DND-41 (cell line): ENCODE measurements at places on chromosomes 3 and 15.

DNA sequence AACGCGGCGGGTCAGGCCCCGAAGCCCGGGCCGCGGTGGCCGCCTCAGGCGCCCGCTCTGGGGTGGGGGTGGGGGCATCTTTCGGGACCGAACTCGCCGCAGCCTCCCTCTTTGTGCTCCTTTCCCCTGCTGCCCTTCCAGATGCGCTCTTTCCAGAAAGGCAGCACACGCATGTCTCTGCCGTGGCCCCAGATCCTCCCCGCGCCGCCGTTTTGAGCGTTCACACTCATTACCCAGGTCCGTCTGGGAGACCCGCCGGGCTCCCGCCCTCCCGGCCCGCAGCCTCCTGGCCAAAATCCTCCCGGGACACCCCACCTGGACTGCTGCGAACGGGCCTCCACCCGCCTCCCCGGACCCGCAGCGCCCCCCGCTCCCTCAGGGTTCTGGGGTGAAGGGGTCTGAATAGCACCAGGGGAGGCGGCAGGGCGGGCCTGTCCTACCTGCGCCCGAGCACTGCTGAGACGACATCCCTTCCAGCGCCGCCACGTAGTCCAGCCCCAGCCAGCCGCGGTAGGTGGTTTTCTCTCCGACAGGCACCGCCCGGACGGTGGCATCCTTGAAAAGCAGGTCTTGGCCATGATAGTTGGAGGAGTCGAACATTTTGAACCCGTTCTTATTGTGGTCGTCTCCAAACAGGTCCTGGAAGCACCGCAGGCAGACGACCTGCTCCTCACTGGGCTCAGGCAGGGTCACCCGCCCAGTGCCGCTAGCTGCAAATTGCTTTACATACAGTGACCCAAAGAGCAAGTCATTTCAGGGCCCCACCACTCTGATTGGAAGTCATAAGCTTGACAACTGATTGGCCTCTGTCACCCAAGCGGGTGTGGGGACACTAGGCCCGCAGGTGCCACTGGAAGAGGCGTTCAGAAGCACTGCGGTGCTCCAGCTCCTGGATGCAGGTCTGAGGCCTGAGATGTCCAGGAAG, 25.9 kb downstream of the MELTF start:
- DNase-seq, result peak; percentile 30

DNA sequence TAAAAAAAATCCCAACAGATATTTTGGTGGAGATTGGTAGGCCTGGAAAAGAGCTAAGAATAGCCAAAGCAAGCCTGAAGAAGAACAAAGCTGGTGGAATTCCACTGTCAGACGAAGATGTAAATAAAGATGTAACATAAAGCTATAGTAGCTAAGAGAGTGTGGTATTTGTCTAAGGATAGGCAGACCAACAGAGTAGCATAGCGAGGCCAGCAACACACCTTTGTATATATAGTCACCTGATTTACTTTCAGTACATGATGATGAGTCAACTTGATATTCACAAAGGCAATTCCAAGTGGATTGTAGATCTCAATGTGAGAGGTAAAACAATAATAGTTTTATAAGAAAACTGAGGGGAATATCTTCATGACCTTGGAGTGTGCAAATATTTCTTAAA, 53.6 kb upstream of the SYN2 start:
- no peak for DNase-seq

- DNase-seq, result no peak
Observed at GRCh38 chr3:97917813-97918536, 54.3 kb downstream of the RIOX2 start.

DNA sequence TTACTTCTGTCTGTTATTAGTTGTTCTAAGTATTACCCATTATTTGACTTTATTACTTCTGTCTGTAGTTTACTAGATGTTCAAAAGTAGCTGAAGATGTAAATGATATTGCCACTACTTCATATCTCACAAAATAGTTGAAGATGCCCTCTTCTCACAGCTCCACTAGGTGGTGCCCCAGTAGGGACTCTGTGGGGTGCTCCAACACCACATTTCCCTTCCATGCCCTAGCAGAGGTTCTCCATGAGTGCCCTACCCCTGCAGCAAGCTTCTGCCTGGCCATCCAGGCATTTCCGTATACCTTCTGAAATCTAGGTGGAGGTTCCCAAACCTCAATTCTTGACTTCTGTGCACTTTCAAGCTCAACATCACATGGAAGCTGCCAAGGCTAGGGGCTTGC, 80.8 kb downstream of the KCNH8 start:
- DNase-seq, result no peak

- no peak for DNase-seq
Observed at GRCh38 chr3:183460081-183461055, 31.9 kb upstream of the MCF2L2 start.

DNA sequence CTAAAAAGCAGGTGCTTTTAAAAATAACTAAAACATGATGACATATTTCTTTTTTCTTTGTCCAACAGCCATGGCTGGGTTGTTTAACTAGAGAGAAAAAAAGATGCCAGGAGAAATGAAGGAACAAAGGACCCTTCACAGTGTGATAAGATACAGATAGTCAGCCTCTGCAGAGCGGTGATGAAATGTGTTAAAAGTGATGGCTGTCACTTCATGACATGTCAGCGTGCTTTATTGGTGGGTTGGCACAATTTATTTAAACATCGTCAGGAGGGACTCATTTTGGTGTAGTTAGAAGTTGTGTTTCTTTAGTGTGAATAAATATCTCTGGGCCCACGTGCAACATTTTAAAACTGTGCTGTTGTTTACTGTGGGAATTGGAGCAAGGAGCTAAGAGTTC, 887.4 kb upstream of the CFAP20DC start:
- DNase-seq, result no peak

DNA sequence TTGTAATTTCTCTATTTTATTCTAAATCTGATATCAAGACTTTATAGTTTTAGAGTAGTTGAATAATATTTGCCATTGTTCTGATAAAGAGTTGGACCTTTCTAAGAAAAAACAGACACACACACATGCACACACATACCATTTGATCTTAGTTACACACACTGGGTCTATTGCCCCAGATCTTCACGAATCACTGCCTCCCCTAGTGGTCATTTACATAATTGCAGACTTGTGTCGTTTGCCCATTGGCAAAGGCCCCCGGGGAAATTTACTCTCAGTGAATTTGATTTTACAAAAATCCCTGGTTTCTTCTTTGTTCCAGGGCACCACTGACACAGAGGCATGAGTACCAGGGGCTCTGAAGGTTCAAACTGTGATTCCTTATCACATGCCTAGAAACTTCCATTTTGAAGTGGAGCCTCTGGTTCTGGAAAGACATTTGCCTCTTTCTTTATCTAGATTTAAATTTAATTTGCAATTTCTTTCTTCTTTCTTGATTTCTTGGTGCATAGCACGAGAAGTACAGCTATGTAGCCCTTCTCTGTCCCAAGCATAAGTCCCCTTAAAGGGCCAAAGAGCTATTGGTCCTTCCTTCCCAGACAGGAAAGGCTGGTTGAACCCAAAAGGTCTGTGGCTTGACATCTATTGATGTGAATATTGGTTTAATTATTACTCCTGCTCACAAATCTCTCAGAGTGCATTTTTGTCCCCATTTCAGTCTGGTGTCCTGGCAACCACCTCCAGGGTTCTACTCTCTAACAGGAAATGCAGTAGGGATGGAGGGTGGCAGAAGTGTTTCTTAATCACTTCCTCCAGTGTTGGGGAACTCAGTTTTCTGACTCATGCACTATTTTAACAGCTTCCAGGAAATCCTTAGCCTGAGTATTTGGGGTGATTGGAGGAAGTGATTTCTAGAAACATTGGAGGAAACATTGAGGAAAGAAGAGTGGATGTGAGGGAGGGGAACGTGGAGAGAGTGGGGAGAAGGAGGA, 32.4 kb upstream of the SLC6A11 start:
- peak; percentile 32 for DNase-seq

DNA sequence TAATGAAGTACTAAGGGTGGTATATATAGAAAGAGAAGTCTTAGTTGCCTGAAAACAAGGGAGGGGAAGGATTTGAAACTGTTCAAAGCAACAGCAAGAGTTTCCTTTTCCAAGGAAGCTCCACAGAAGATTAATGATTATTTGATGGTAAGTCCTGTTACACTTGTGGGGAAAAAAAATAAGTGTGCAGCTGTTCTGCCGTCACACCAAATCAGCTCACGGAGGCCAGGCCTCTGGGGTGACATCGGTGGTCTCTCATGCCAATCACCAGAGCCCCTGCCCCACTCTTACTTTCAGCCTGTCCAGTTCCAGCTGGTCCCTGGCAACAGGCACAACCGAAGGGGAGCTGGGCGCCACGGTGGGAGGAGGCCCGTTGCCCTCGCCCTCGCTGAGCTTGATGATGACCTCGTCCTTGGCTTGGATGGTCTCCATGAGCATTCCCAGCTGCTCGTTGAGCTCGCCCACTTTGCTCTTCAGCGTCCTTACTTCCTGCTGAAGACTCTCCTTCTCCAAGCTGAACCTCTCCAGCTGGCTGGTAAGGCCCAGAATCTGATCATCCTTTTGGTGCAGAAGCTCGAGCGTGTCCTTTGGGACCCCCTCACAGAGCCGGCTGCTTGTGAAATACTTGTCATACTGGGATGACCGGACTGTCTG, 53.5 kb downstream of the TBC1D2B start:
- no peak for DNase-seq

DNA sequence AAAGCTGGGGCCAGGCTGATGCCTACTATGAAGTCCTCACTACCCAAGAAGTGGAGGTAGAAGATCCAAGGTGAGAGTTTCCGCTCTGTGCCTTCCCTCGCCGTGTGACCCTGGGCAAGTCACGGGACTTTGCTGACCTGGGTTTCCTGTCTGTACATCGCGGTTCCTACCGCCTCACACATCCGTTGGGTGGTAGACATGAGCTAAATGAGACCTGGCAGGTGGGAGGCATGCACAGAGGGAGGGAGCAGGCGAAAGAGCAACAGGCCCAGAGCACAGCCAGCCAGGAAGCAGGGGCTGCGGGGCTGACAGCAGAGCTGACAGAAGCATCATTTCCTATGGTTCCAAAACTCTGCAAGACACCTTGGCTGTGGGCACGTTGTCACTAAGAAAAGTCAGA, 157.3 kb upstream of the BHLHE40 start:
- peak; percentile 90 for DNase-seq

- DNase-seq, result no peak
Observed at GRCh38 chr3:192169332-192169915, 557.9 kb downstream of the FGF12 start.

DNA sequence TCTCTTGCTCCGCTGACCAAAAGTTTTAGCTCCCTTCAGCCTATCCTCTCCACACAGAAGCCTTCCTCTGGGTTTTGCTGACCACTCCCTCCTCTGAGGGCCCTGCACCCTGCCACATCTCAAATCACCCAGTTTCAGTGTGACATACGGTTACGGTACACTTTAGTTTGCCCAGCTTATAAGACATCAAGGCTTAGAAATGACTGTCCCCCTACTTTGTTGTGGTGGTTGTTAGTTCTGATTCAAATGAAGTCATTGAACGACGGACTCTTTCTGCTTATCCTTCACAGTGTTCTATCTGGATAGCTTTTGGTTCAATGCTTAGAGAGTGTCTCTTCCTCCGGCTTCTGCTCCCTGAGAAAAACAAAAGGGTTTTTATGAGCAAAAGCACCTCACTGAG, 68.0 kb upstream of the NDUFB4 start:
- no peak for DNase-seq

- no peak for DNase-seq
Observed at GRCh38 chr15:93477721-93478120, 388.7 kb upstream of the RGMA start.

DNA sequence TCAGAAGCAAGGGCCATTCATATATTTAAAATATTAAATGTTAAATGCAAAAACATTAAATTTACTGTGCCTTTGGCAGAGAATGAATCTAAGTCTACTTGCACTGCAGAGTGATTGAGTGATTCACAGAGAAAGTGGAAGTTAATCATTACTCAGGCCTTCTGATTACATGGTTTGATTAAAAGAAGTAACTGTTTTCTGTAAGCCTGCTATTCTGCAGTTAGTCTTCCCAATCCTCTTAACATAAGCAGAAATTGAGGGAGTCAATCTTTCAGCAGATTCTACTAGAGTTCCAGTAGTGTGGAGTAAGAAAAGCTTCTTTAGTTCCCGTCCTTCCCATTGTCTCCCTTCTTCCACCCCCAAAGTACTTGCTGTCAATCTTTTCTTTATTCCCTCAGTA, 1.5 kb downstream of the NLGN1 start:
- no peak for DNase-seq

DNA sequence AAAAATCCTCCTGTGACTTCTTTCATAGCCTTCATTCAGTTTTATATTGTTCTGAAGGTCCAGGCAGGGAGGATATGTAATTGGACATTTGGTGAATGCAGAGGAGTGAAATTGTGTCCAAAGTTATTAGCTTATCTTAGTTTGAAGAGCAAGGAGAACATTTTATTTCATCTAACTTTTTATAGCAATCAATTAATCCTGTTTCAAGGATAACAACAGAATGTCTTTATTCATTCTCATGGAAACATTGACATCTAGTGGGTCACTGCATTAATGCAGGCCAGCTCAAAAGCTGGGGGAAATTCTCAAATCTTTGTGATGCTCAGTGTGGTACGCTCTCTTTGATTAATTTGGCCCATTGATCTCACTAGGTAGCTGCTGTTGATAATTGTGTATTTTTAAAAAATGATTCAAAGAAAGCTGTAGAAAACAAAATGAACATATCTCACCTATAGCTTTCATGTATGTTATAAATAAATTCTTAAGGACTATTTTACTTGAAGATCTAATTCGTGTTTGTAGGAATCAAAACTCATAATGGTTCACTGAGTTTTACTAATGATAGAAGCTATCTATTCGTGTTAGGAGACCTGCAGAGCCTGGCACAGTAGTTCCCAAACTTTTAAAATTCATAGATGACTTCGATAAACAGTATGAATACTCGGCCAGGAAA, 150.8 kb upstream of the KCNMB2 start:
- peak; percentile 8 for DNase-seq

- no peak for DNase-seq
Observed at GRCh38 chr3:169137943-169138342, 525.6 kb downstream of the MECOM start.
